ENCODE measurements at places on chromosomes 3 and 15.

- DNase-seq: no peak
Measured at GRCh38 chr15:48244921-48245320, 38.8 kb downstream of the SLC12A1 start.

- DNase-seq: no peak
Measured at GRCh38 chr3:152384412-152384811, 115.7 kb downstream of the MBNL1 start.

GRCh38 chr3:115930922-115931321 is 307.6 kb downstream of the GAP43 start:
- DNase-seq: no peak

- no peak for DNase-seq
Measured at GRCh38 chr15:42107473-42107872, 13.1 kb upstream of the PLA2G4D start.

DNA sequence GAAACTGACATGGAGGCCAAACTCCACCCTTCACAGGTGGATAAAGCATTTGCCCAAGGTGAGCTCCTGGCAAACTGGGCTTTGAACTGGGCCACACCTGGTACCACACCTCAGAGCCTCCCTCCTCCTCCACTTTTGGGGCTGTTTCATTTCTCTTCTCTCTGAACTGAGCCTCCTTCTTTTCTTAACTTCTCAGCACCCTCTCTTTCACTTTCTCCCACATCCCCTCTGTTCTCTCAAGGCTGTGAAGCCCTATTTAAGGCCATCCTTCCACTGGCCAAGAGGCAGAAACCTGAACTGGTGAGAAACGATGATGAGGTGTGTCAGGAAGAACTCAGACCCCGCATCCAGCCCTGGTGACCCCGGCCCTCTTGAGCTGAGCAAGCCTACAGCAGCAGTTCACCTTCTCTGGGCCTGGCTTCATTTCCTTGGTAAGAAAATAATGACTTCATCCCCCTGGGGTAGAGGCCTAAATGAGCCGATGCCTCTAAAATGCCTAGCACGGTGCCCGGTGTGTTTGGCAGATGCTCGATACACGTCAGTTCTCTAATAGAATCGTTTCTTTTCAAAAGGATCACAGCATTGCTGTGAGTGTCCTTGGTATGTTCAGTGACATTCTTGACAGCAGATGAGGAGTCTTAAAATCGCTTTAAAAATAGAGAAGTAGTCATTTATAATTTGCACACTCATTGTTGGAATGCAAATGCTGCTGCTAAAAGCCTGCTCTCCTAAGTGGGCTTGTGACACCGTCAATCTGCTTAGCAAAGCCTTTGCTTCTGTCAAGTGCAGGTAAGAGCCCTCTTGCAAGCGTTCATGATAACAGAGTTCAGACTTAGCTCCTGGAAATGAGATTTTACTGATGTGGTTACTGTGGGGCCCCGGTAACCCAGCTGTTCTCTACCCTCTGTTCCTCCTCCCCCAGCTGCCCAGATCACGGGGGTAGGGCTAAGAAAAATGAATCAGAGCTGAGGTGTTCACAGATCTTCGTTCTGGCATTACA is 97.7 kb upstream of the ATP2B2 start:
- DNase-seq: no peak

- DNase-seq: peak; percentile 92
Measured at GRCh38 chr15:90414408-90415028, 26.5 kb downstream of the IQGAP1 start.

GRCh38 chr15:78360958-78361718 is 21.0 kb downstream of the CRABP1 start:
- DNase-seq: no peak

GRCh38 chr3:177777699-177778098 is 580.4 kb upstream of the TBL1XR1 start:
- DNase-seq: peak; percentile 77

DNA sequence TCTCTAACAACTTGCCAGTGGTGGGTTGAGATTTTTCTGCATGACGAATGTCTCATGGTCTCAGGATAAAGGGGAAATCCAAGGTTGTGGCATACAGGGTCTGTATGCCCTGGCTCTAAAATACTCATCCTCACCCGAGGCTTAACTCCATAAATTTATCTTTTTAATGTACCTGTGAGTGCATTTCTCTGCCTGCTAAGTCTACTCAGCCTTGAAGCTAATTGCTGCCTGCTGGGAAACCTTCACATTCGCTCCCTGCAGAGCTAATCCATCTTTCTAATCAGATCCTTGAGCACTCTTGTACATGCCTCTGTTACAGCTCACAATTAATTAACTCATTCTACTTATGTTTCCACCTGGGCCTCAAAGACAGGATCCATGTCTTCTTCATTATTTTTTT is 93.8 kb downstream of the CMSS1 start:
- no peak for DNase-seq

- no peak for DNase-seq
Measured at GRCh38 chr3:13292375-13292774, 127.7 kb downstream of the NUP210 start.

GRCh38 chr3:173893066-173893465 is 495.5 kb downstream of the NLGN1 start:
- peak; percentile 86 for DNase-seq

DNA sequence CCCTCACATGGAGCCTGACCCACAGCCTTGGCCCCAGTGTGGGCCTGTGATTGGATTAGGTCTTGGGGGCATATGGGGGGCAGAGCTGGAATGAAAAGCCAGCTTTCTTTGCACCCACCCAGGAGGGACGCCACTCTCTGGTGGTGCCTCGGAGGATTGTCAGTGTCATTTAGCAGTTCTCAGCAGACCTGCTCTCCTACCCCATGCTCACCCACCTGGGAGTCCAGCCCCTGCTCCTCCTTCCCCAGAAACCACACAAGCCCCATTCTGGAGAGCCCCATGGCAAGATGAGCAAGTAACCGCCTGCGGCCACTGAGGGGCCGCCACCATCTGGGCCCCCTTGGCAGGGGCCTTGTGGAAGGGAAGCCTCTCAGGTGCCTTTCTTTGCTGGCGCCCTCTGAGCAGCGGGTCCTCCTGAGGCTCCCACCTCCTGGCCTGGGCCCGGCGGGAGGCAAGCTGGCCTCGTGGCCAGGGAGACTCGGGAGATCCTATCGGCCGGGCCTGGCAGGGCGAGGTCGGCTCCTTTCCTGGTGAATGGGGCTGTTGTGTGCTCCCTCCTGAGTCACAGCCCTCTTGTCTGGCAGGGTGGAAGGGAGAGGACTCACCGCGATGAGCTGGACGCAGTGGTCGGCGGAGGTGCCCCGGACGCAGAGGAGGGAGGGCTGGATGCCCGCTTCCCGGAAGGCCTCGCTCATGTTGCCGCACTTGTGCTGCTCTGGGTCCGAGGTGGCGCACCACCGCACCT is 2.3 kb downstream of the MELTF start:
- no peak for DNase-seq

DNA sequence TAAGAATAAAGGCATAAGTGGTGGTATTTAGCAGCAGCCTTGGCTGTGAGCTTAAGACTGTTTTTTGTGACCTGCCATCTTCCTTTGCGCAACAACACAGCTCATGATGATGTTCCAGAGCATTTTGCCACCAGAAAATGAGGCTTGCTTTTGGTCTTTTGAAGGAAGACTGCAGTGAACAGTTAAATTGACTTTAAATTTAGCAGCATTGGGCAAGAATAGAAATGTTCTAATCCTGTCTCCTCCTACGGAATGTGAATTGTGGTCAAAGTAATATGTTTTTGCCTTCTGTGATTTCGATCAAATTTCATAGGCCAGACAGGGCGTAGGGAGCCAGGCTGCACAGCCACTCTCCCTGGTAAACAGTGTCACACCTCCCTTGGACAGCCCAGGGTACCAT is 460.7 kb upstream of the RASGRP1 start:
- no peak for DNase-seq

DNA sequence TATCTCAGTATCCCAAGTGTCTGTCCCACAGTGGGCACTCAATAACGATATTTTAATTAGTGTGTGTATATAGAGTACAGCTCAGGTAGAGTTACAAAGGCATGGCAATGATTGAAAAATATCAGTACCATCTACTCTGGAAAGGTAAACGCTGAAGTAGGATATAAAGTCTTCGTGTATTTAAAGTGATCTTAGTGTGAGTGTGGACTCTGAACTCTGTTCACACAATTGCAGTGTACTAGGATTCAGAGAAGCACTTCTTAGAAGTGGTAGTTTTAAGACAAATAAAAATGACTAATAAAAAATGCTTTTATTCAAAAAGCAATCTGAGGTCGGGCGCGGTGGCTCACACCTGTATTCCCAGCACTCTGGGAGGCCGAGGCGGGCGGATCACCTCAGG is 62.9 kb upstream of the RAP2B start:
- no peak for DNase-seq

DNA sequence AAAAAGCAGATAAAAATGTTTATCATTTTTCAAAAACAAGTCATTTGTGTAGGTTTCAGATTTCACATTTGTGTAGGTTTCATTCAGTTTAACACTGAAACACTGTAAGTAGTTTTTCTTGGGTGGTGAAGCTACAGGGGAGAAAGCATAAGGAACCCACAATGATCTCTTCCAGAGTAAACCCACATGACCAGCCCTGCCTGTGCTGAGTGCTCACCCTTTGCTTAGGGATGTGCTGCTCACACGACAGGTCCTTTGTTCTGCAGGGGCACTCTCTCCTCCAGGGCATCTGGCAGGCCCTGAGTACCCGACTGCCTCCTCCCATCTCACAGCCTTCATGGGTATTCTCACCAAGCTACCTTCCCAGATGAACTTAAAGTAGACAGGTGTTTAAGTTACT is 28.9 kb downstream of the ZXDC start:
- no peak for DNase-seq

DNA sequence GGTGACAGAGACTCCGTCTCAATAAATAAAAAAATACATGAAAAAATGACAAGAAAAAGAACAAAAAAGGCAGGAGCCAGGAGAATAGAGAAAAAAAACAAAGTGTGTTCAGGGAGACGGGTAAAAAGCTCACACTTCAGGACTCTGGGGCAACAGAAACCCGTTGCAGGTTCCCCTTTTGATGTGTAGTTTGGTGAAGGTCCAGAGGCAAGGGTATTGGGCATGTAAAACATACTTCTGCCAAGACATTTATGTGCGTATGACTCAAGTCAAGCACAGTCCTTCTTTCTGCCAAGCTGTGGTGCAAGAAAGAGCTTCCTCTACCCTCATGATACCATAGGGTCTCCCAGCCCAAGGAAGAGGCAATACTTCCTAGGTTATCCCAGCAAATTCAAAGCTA is 33.4 kb upstream of the STRIT1 start:
- no peak for DNase-seq

DNA sequence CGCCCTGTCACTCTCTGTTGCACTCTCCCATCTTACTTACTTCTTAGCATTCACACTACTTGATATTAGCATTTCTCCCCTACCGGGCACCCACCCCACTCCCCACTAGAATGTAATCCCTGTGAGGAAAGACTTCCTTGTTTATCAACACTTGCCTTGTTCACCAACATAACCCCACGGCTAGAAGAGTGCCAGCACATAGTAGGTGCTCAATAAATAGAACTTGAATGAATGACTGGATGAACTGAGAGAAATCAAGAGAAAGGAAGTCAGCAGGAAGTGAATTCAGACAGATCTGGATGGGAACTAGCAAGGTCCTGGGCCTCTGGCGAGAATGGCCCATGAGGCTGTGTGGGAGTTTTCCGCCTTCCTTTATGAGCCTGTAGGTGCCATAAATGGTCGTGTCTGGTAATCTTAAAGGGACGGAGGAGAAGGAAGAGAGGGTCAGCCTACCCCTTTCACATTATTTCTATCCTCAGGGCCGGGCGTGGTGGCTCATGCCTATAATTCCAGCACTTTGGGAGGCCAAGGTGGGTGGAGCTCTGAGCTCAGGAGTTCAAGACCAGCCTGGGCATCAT is 42.4 kb upstream of the HERC1 start:
- no peak for DNase-seq

DNA sequence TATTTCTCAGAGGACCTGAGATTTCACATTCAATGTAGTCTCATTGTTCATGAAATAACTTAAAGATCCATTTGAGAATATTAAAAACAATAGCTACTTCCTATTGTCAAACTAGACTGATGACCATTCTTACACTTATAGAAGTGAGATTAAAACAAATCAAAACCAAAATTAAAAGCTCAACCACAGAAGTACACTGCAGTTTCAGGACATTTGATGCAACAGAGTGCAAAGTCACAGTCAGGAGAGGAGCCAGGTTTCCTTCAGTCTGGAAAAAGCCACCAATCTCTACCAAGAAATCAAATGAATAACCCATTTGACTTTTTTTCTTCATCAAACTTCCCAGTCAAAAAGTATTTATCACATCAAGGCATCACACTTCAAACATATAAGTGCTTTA is 5.5 kb downstream of the CCPG1 start:
- no peak for DNase-seq

GRCh38 chr3:67001086-67001861 is 3.2 kb downstream of the KBTBD8 start:
- DNase-seq: no peak

GRCh38 chr3:128133273-128133883 is 9.8 kb upstream of the RUVBL1 start:
- peak; percentile 67 for DNase-seq

GRCh38 chr3:37337481-37337880 is 163.1 kb upstream of the LRRFIP2 start:
- DNase-seq: no peak

- DNase-seq: no peak
Measured at GRCh38 chr3:10939556-10939955, 53.0 kb upstream of the SLC6A1 start.

GRCh38 chr15:78263351-78263781 is 996 bp upstream of the DNAJA4 start:
- no peak for DNase-seq

DNA sequence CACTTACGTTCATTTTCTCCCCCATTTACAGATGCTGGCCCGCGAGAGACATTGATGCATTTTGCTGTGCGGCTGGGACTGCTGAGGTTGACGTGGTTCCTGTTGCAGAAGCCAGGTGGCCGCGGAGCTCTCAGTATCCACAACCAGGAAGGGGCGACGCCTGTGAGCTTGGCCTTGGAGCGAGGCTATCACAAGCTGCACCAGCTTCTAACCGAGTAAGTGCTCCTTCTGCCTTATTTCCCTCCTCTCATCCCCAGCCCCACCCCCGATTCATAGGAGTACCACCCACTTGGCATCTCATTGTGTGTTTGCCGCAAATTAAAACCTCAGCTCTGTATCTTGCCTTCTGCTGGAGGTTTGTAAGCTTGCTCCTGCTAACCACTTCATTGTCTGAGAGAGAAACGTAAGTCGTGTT is 163.3 kb downstream of the AKAP13 start:
- no peak for DNase-seq

- DNase-seq: peak; percentile 55
Measured at GRCh38 chr3:8625991-8626390, 18.6 kb downstream of the SSUH2 start.

- DNase-seq: no peak
Measured at GRCh38 chr15:40328751-40329150, 5.3 kb downstream of the INAFM2 start.

- peak; percentile 90 for DNase-seq
Measured at GRCh38 chr15:57218826-57219576, 157.3 kb upstream of the CGNL1 start.

- no peak for DNase-seq
Measured at GRCh38 chr15:100595964-100596363, 6.0 kb downstream of the LINS1 start.

All from EL (cell line).